ENCODE measurements at places on chromosomes 3 and 15.

GRCh38 chr15:59166166-59166565, 40.5 kb upstream of the LDHAL6B start:
- DNase-seq = no peak

- peak; percentile 93 for DNase-seq
These were observed 79.9 kb downstream of the UBP1 start for GRCh38 chr3:33360136-33360825.

- peak; percentile 94 for DNase-seq
These were observed 90.7 kb downstream of the IGF2BP2 start for GRCh38 chr3:185733980-185734724.

DNA sequence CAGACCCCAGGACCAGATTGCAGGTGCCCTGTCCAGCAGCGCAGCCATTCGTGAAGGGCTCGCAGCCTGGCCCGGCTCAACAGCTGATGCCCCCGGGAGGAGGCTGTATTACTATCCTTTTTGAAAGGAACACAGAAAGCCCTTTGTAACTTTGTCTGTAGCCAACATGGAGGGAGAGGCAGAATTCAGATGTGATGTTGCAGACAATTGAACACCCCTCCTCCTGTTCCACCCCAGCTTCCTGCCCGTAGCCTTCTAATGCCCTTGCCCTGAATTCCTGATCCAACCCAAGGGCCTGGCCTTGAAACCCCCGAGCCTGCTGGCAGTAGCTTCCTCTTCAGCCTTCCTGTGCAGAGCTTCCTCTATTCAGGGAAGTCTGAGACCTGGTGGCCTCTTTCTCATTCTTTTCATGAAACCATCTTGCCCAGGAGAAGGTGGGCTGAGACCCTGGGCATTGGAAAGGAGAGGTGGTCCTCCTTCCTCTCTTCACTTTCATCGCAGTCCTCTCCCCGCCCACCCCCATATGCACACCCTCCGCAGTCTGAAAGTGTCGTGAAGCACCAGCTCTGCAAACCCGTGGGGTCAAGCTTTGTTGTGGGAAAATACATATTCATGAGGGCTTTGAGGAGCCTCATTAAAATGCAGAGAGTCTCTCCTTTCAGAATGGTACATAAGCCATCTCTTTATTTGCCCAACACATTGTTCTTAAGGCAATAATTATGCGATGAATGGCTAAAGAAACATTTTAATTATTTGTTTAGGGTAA, 109.2 kb downstream of the APBA2 start:
- DNase-seq = no peak

DNA sequence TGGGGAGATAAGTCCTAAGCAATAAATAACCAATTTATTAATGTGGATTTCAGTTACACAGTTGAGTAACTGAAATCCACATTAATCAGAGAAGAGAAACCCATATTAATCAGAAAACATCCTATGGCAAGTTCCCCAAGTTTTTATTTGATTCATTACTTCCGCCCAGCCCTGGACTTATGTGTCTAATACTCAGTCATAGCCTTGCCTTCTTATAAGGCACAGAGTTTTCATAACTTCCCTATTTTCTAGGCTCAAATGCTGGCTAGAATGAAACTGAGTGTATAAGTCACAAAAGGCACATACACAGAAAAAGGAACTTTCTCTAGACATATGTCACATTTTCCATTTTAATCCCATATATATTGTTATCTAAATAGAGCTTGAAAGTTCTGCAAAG, 28.8 kb downstream of the CD47 start:
- no peak for DNase-seq

GRCh38 chr15:71649894-71650293, 160.5 kb upstream of the NR2E3 start:
- DNase-seq = no peak

- DNase-seq = no peak
These were observed 70.1 kb downstream of the NCEH1 start for GRCh38 chr3:172640751-172641150.

Measured in cardiac fibroblast (primary cell).